Psoas muscle (tissue), 8 donors: ENCODE measurements at places on chromosomes 3 and 15. TPM values are rescaled to one million over a fixed set of nuclear protein-coding genes. Genes with fewer than 3 reads are reported as not detected.
A peak's percentile ranks its signal among the peaks of the same experiment; 100 is the strongest.

- no peak for DNase-seq
Measured at GRCh38 chr3:143237077-143237627, 117.6 kb downstream of the CHST2 start.

DNA sequence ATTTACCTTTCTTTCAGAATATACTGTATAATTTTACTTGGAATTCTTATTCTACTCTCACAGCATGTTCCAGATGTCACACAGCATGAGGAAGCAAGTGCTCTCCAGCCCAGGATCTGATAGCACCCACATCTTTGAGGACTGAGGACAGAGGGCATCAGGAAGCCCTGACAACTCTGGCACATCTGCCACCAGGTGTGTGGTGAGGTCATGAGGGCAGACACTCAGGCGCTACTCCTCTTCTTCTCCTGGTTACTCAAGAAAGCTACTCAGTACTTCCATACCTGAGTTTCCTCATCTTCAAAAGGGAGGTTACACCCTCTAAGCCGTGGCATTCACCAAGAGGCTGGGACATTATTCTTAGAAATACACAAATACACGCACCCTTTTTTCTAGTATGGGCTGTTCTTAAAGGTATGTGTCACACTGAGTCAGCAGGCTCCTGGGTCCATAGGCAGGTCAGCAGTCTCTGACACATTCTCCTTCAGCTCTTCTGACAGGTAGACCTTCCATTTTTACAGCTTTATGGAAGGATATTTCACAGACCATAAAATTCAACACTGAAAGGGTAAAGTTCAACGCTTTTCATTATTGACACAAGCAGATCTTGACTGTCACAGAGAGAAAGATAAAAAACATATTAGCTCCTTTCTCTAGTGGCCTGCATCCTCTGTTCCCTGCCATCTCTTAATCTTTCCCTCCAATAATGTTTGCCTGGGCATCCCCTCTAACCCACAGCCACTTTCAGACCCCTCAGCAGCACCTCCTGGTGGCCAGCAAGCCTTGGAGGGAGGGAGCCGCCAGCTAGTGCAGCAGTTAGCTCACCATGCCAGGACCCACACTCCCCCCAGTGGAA lies 103.2 kb upstream of the TJP1 start:
- peak; percentile 64 for DNase-seq

The MAPK6 gene
- polyA plus RNA-seq: 48.5 TPM

The FANCI gene
- polyA plus RNA-seq: 0.48 TPM

GRCh38 chr15:66524838-66525237 lies 19.7 kb downstream of the ZWILCH start:
- DNase-seq: no peak

DNA sequence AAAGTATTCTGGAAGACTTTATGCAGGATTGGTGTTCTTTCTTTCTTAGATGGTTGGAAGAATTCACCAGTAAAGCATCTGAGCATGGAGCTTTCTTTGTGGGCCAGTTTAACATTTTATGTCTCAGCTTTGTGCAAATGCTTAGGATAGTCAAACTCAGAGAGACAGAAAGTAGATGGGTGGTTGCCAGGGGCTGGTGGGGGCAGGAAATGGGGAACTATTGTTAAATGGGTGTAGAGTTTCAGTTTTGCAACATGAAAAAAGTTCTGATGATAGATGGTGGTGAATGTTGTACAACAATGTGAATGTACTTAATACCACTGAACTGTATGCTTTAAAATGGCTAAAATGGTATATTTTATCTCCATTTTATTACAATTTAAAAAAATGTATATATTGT lies 24.8 kb downstream of the SPCS1 start:
- no peak for DNase-seq

DNA sequence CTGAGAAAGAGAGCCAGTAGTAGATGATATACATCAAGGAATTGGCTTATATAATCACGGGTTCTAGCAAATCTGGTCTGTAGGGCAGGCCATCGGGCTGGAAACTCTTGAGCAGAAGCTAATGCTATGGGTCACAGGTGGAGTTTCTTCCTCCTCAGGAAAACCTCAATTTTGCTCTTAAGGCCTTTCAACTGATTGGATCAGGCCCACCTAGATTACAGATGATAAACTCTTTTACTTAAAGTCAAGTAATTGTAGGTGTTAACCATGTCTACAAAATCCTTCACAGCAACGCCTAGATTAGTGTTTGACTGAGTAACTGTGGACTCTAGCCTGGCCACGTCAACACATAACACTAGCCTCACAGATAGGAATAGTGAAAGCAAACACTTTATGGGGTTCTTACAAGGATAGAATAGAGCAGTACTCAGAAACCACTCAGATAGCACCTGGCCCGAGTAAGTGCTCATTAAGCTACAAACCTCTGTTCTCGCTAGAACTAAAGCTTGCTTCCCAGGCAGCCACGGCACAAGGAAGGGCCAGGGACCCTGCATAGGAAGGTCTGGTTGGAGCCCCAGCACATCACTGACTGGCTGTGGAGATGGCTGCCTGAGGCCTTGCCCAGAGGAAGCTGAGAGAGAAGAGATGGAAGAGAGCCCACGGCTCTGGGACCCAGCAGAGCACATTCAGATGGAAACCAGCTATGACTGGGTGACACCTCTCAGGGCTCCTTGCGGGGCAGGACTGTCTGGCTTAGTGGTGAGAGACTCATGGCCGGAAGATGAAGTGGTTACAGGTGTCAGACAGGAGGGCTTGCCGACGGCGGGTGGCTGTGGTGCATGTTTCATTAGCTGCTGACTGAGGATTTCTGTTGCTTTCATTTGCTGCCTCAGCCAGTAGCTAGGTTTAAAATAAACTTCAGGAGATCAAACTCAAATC lies 202.5 kb upstream of the TLE3 start:
- DNase-seq: no peak

The TEX55 gene
- polyA plus RNA-seq: not detected

GRCh38 chr15:79078763-79079410 lies 11.7 kb downstream of the RASGRF1 start:
- DNase-seq: no peak

- peak; percentile 92 for DNase-seq
Measured at GRCh38 chr3:10008588-10009344, 17.5 kb upstream of the FANCD2 start.

The CTXND1 gene
- 0.04 TPM for polyA plus RNA-seq

The EPB42 gene
- not detected for polyA plus RNA-seq

DNA sequence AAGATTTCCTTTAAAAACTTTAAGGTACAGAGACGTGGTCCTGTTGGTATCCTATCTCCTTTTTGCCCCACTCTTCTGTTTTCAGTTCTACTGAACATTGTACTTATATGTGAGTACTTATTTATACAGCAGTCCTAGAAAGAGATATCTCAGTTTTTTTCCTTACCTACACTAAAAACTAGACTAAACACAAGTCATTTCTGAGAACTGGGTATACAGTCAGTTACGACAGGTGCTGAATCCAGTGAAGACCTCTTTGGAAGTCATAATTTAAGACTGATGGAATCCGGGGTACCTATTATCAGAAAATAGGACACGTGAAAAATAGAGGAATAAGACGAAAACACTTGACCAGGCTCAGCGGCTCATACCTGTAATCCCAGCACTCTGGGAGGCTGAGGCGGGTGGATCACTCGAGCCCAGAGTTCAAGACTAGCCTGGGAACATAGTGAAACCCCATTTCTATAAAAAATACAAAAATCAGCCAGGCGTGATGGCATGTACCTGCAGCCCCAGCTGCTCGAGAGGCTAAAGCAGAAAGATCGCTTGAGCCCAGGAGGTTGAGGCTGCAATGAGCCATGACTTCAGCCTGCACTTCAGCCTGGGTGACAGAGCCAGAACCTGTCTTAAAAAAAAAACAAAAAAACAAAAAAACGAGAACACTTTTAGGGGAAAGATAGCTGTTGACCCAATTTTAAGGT lies 76.3 kb downstream of the KLHL25 start:
- no peak for DNase-seq

- no peak for DNase-seq
Measured at GRCh38 chr15:101536875-101537405, 47.4 kb upstream of the PCSK6 start.

DNA sequence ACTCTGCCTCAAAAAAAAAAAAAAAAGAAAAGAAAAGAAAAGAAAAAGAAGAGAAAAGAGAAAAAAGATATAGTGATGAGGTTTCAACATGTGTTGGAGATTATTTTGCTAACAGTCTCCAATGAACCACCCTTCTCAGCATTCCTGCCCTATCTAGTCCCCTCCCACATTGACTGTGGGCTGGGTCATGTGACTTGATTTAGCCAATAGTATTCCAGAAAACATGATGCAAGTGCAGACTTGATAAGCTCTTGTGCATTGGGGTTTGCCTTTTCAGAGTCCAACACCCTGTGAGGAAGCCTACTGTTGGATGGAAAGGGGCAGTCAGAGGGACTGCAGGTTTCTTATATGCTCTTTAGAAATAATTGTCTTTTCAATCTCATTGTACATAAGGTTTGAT lies 37.8 kb upstream of the MED12L start:
- no peak for DNase-seq
